Activated CD4-positive, alpha-beta T cell treated with anti-CD3 and anti-CD28 coated beads, Interleukin-2, amount 10 ng/mL, durations not matched to agents 24 days and 14 days (primary cell): ENCODE measurements at places on chromosomes 12 and 14. TPM values are rescaled to one million over a fixed set of nuclear protein-coding genes. Genes with fewer than 3 reads are reported as not detected.

DNA sequence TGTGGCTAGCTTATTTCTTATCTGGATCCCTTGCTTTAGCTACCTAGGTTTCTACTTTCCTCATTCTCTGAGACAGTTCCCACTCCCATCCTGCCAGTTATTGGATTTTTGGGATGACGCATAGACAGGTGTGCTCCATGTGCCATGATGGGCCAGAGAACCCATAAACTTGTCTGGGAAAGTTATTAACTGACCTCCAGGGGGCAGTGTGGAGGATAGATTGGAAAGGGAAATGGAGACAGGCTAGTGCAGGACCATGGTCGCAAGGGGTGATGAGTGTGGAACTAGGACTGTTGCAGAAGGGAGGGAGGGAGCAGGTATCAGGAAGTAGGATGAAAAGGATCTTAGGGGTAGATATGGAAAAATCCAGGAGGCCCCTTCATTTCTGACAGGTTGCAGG, 80.3 kb downstream of the ESRRB start:
- H3K27me3 ChIP-seq: peaks cover 4% of the 10 kb centered on the region
- no peaks in the 10 kb centered on the region for H3K36me3 ChIP-seq

DNA sequence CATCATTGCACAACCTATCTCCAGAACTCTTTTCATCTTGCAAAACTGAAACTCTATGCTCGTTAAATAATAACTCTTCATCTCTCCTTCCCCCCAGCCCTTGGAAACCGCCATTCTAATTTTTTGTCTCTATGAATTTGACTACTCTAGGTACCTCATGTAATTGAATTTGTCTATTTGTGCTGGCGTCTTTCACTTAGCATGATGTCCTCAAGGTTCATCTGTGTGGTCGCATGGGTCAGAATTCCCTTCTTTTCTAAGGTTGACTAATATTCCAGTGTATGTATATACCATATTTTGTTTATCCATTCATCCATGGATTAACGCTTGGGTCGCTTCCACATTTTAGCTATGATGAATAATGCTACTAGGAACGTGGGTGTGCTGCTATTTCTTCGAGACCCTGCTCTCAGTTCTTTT, 80.1 kb downstream of the PLXNC1 start:
- no peak overlapping the region for H3K27ac ChIP-seq
- no peak for DNase-seq
- H3K27me3 ChIP-seq: no peaks in the 10 kb centered on the region
- peaks cover 61% of the 10 kb centered on the region for H3K36me3 ChIP-seq

Gene KRT74
- total RNA-seq: not detected in 2 replicates

DNA sequence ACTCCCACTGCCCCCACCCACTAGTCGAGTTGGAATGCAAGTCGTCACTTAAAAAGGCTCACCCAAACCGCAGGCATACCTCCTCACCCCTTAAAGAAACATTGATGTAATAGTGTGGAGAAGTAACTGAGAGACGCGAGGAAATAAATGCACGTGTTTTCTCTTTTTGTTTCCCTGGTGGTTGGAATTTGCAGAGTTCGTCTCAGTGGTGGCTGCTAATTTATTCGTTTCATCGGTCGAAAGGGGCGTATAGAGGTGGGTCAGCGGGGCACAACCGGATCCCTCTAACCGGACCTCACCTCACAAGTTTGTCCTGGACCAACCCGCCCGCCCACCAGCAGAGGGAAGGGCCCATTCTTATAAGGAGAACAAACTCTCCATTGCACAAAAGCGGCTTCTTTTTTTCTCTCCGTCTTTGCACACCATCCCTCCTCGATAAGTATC, 5.0 kb upstream of the NPAS3 start:
- no peak overlapping the region for H3K4me3 ChIP-seq
- H3K4me1 ChIP-seq: peaks cover 5% of the 10 kb centered on the region
- H3K36me3 ChIP-seq: peaks cover 2% of the 10 kb centered on the region
- H3K27ac ChIP-seq: no peak overlapping the region
- DNase-seq: no peak
- H3K27me3 ChIP-seq: peaks cover 62% of the 10 kb centered on the region

DNA sequence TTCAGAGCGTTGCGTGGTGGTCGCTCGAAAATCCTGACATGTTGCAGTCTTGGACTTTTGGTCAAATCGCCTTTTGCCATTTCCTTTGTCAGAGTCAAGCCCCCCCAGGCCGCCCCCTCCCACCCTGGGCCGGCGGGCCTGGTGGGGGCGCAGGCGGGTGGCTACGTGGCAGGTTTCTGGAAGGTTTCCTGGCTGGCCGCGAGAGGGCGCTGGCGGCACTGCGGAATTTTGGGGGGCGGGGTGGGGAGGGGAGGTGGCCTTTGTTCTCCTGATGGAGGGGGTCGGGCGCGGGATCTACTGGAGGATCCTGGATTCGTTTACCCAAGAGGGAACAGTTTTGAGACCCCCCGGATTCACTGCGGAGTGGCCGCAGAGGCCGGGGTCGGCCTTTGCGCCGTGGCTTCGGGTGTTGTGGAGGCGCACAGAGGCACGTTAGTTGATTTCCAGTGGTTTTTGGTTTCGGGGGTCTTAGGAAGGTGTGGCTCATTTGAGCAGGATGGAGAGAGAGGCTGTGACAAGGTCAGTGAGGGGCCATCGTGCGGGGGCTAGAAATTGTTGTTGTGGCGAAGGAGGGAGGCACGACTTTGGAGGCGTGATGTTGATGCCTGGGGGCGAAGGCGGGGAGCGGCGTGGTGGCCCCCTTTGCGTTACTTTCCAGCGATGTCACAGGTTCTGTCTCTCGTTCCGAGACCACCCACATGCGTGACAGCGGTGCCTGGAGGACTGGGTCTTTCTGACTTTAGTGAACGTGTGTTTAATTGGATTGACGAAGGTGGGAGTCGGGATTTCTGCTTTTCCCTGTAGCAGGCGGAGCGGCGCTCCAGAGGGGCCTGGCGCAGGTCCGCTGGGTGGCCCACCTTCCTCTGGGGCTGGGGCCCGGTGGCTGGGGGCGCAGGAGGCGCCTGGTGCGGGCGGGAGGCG, 1.4 kb downstream of the MEG3 start:
- H3K27ac ChIP-seq: no peak overlapping the region
- no peak overlapping the region for H3K4me3 ChIP-seq
- H3K36me3 ChIP-seq: peaks cover 1% of the 10 kb centered on the region

Gene CDCA3
- 32.6 and 33.7 TPM in 2 replicates for total RNA-seq

GRCh38 chr12:31326736-31327659, 1.0 kb upstream of the SINHCAF start:
- H3K4me1 ChIP-seq: peaks cover 20% of the 10 kb centered on the region
- DNase-seq: peak; percentile 57
- peak overlapping the region; percentile 15 for H3K27ac ChIP-seq
- H3K36me3 ChIP-seq: peaks cover 21% of the 10 kb centered on the region
- H3K27me3 ChIP-seq: peaks cover 13% of the 10 kb centered on the region

- H3K4me3 ChIP-seq: peak overlapping the region; percentile 77
- DNase-seq: no peak
- no peaks in the 10 kb centered on the region for H3K36me3 ChIP-seq
- no peak overlapping the region for H3K27ac ChIP-seq
- H3K27me3 ChIP-seq: peaks cover 71% of the 10 kb centered on the region
These were observed 1.4 kb upstream of the FOXN4 start for GRCh38 chr12:109310247-109311125.

Gene GYS2
- 0.17 TPM in 1 of 2 replicates, not detected in the other for total RNA-seq

DNA sequence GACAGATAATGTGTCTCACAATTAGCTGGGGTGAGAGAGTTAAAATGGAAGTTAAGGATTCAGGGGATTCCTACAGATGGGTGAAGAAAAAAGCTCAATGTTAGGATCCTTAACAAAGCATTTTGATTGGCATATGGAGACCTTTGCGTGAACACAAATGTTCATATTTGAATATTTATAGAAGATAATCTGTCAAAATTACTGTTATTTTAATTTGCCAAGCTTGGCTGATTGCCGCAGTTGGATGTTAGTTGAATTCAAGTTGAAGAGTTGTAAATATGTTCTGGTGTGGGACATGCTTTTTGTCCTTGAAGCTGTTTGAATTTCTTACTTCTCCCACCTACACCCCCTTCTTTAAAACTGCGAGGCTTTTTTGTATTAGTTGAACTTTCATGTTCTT, 91.2 kb downstream of the FUT8 start:
- DNase-seq: no peak
- H3K27me3 ChIP-seq: no peaks in the 10 kb centered on the region
- no peak overlapping the region for H3K4me3 ChIP-seq
- H3K27ac ChIP-seq: no peak overlapping the region

- peaks cover 10% of the 10 kb centered on the region for H3K27me3 ChIP-seq
- peak overlapping the region; percentile 93 for H3K27ac ChIP-seq
- DNase-seq: peak; percentile 71
- peaks cover 17% of the 10 kb centered on the region for H3K36me3 ChIP-seq
These were observed 1.4 kb downstream of the ETNK1 start for GRCh38 chr12:22626406-22626805.

DNA sequence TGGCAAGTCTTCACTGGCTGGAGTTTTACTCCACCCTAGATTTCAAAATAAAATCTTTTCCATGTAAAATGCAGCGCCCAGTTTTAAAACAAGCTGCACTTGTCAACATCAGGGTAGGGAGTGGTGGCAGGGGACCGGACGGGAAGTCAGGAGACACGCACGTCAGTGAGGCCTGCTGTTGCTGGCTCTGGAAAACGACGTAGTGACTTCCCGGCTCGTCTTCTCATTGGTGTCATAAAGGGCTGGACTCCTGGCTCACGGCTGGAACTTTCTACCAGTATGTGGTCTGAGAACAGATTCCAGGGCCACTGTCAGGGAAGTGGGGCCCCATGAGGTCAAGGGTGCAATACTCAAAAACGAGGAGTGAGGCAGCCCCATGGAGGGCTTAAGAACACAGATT, 64.2 kb upstream of the FOXN3 start:
- H3K4me3 ChIP-seq: no peak overlapping the region
- no peak overlapping the region for H3K27ac ChIP-seq
- no peaks in the 10 kb centered on the region for H3K27me3 ChIP-seq
- H3K4me1 ChIP-seq: peaks cover 17% of the 10 kb centered on the region
- H3K36me3 ChIP-seq: peaks cover 38% of the 10 kb centered on the region

GRCh38 chr12:55017416-55017925, 2.3 kb upstream of the NEUROD4 start:
- peaks cover 46% of the 10 kb centered on the region for H3K27me3 ChIP-seq
- no peak overlapping the region for H3K4me3 ChIP-seq
- DNase-seq: no peak
- H3K4me1 ChIP-seq: no peaks in the 10 kb centered on the region
- H3K27ac ChIP-seq: no peak overlapping the region

DNA sequence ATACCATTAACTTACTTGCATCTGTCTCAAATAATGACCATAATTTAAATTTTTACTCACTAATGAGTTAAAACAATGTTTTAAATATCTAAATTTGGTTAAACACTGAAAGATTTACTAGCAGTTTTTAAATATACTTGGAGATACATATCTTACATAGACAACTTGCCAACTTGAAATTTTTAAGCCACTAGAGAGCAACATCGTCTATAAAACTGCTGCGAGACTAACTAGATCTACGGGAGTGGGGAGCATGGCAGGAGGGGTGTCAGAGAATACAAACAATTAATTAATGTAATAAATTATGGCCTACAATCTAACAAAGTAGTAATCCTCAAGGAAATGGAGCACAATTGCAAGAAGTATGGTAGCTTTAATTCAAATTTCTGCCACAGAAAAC, 120.4 kb downstream of the LRRIQ1 start:
- no peaks in the 10 kb centered on the region for H3K27me3 ChIP-seq
- no peaks in the 10 kb centered on the region for H3K4me1 ChIP-seq
- no peaks in the 10 kb centered on the region for H3K36me3 ChIP-seq

GRCh38 chr12:59650588-59651228, 54.9 kb downstream of the SLC16A7 start:
- no peaks in the 10 kb centered on the region for H3K27me3 ChIP-seq
- H3K4me3 ChIP-seq: no peak overlapping the region
- H3K36me3 ChIP-seq: peaks cover 23% of the 10 kb centered on the region
- no peak for DNase-seq
- peaks cover 2% of the 10 kb centered on the region for H3K4me1 ChIP-seq

DNA sequence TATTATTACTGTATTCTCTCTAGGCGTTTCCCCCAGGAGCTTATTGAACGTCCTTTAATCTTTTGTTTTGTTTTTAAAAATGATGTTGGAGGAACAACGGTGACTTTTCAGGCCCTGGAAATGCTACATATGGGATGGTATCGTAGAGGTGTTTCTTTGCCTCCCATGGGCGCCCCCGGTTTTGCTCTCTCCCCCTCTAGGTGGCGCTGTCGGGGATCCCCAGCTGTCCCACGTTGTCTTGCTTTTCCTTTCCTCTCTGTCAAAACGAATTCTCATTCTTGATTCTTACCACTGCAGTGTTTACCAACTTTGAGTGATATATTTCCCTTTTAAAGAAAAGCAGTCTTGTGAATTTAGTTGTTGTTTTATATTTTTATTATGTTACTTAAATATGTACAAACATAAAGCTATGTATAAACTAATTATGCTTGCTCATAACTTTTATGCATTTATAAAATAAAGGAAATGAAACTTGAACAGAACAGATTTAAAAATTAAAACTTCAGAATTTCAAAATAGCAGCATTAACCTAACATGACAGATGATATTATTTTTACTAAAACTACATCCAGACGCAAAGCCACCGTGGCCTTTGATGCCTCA, 171.9 kb downstream of the RGS6 start:
- DNase-seq: peak; percentile 81
- H3K27me3 ChIP-seq: peaks cover 42% of the 10 kb centered on the region
- H3K4me3 ChIP-seq: no peak overlapping the region
- peaks cover 2% of the 10 kb centered on the region for H3K4me1 ChIP-seq

DNA sequence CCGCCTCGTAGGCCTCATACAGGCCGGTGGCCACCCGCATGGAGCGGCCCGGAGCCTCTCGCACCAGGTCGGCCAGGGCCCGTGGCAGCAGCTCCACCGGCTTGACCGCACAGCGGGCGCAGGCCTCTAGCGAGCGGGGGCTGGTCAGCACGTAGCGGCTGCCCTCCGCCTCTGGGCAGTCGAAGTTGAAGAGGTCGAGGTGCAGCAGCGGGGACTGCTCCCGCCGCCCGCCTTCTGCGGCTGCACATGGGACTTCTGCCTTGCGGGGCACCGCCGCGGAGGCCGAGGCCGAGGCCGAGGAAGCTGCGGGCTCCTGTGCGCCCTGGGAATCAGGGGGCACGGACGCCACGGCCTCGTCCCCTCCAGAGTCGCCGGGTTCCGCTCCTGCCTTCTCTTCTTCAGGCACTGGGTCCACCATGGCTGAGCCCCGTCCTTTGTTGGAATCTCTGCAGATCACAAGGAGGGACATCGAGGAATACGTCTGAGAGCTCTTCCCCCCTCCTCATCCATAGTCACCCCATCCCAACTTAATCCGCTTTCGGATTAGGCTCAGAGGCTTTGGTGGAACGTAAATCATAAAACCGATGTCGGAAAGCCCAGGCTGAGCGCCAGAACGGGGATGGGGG, 1.4 kb downstream of the CCDC177 start:
- H3K27ac ChIP-seq: no peak overlapping the region
- peak; percentile 56 for DNase-seq
- H3K4me3 ChIP-seq: peak overlapping the region; percentile 58
- H3K27me3 ChIP-seq: peaks cover 75% of the 10 kb centered on the region

Gene FAM161B
- 0.57 and 0.75 TPM in 2 replicates for total RNA-seq

Gene GRIP1
- 0.26 and 0.40 TPM in 2 replicates for total RNA-seq

DNA sequence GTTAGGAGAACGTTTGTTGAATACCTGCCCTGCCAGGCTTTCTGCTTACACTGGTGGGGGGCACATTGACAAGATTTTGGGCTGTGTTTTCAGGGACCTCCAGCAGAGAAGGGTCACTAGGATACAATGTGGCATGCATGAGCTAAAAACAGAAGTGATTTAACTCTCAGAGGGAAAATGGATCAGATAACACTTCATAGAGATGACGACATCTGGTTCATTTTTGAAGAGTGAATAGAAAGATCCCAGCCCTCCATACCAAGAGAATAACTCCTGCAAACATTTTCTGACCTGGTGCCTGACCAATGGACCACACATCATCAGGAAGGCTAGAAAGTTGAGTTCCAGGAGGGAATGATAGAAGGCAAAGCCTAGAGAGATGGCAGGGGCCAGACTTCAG, 33.7 kb downstream of the CKB start:
- H3K4me1 ChIP-seq: no peaks in the 10 kb centered on the region
- H3K27me3 ChIP-seq: no peaks in the 10 kb centered on the region
- H3K27ac ChIP-seq: no peak overlapping the region
- H3K4me3 ChIP-seq: no peak overlapping the region
- H3K36me3 ChIP-seq: peaks cover 27% of the 10 kb centered on the region
